Stimulated activated CD4-positive, alpha-beta T cell treated with anti-CD3 and anti-CD28 coated beads, Interleukin-12 subunit alpha, Interleukin-12 subunit beta, amount 100 ng/mL, for 24 hours (primary cell): ENCODE measurements at places on chromosomes 1 and 21.

DNA sequence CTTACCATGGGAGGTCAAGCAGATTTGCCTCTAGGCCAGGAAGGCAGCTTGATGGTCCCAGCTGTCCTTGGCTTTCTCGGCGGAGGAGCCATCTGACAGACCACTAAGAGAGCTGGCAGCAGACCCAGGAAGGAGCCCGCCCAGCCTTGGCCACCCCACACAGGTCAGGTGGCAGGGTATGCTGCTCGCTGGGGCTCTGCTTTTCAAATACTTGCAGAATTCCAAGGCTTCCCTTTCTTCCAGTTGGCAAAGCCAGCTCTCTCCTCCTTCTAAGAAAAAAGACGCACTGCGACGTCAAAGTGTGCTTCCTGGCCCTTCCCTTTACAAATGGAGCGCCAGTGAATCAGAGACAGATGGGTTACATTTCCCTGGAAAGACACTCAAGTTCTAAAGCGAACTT, 229.4 kb downstream of the CACNA1E start:
- no peak for DNase-seq

- no peak for DNase-seq
These were observed 1.2 kb upstream of the CD34 start for GRCh38 chr1:207911856-207912760.

- no peak for DNase-seq
These were observed 11.5 kb downstream of the PFKFB2 start for GRCh38 chr1:207064561-207064960.

GRCh38 chr1:38331496-38332210, 285.1 kb upstream of the POU3F1 start:
- no peak for DNase-seq

DNA sequence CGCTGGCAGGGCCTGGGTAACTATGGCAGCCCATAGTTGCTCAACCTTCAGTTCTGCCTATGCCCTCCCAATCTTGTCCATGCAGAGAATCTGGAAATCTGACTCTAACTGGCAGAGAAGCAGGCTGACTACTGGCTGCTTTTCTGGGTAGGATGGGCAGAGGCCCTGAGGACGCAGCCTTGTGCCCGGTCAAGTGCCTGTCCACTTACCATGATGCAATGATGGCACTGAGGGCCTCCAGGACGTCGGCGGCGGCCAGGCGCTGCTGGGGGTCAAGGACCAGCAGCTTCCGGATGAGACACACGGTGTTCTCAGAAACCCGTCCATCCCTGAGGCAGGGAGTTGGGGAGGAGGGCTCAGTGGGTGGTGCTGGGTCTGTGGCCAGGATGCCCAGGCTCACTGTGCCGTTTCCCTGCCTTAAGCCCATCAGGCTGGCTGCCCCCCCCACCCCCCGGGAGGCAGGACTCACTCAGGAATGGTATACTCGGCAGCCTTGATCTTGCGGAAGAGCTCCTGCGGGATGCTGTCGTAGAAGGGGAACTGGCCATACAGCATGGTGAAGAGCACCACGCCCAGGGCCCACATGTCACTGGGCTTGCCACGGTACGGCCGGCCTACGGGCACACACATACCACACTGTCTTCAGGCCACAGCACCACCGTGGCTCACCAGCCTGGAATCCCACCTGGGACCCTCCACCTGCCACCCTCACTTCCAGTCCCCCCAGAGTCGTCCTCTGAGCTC, 20.4 kb upstream of the EVA1B start:
- no peak for DNase-seq

- DNase-seq = no peak
These were observed 1.8 kb upstream of the FOXO6 start for GRCh38 chr1:41359211-41360073.

DNA sequence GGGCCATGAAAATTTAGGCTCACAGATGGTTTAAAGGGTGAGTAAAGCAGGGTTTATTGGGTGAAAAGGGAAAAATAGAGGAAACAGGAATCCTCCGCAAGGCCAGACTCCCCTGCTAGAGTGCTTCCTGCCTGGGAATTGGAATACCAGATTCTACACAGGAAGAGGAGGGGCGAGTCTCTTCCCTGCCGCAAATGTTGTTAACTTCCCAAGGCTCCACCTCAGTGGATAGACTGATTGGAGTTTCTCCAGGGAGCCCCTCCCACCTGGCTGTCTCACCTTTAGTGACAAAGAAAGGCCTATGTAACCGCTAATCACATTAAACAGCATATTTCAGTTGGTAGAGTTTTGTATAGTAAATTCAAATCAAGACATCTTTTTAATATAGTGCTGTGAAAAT, 1450.1 kb downstream of the KCNT2 start:
- no peak for DNase-seq

DNA sequence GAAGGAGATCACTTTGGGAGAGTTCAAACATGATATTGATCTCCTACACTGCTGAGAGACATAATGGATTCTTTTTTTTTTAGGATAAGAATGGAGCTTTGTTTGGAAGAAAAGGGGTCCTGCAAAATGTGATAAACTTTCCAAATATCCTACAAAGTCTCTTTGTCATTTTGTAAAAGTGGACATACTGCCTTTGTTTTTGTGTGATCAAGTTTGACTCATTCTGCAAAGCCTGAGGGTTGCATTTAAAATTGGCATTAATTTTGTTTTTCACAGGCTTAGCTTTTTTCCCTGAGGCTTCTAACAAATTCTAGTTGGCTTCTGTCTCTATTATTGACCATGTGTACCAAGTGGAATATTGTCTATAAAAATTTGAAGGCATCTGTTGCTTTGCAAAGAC, 113.2 kb downstream of the AK5 start:
- DNase-seq = no peak

DNA sequence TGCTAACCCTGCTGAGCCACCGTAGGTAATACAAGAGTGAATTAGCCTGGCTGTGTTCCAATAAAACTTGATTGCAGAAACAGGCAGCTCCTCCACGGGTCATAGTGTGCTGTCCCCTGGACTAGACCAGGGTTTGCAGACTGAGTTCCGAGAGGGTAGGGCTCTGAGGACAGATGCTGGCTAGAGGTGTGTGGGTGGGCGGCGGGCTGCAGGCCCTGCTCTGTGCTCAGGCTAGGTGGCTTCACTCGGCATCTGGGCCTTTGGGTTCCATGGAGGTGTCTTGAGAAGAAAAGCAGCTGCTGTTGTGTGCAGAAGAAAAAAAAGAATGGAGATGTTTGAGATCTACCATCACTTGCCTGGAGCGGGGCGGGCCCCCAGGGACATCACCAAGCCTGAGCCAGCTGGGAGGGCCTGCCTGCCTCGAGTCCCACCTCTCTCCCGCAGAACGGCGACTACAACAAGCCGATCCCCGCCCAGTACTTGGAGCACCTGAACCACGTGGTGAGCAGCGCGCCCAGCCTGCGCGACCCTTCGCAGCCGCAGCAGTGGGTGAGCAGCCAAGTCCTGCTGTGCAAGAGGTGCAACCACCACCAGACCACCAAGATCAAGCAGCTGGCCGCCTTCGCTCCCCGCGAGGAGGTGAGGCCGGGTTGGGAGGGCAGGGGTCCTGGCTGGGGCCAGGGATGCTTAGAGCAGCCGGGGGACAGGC, 7.9 kb downstream of the TMEM201 start:
- DNase-seq = no peak

GRCh38 chr1:3573500-3573899, 37.8 kb downstream of the MEGF6 start:
- no peak for DNase-seq

DNA sequence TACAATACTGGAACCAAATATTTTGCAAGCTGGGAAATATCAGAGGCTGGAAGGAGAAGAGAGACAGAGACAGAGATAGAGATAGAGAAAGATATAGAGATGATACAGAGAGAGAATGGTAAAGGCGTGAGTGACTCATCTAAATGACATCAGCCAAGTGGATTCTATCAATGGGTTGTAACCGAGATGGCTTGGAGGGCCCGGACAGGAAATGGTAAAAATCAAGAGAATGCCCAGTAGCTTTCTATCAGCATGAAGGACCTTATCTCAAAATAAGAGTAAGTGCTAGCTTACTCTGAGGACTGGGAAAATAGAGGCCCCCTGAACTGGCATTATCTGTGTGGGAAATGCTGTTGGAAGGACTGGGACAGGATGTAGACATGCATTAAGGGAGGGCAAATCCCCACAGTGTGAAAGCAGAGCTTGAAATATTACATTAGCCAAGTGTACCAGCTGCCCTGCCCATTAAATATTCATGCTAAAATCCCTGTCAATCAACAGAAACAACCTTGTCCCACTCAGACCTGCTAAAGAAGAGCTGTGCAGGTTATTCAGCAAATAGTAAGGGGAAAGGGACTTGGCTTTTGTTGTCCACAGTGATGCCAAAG, 76.6 kb upstream of the ZNF644 start:
- no peak for DNase-seq

GRCh38 chr1:34824817-34825454, 32.1 kb downstream of the GJA4 start:
- DNase-seq = no peak

- DNase-seq = no peak
These were observed 505 bp downstream of the LMNA start for GRCh38 chr1:156114919-156115513.
